Fibroblast of upper back skin (primary cell): ENCODE measurements at places on chromosomes 4 and X.

DNA sequence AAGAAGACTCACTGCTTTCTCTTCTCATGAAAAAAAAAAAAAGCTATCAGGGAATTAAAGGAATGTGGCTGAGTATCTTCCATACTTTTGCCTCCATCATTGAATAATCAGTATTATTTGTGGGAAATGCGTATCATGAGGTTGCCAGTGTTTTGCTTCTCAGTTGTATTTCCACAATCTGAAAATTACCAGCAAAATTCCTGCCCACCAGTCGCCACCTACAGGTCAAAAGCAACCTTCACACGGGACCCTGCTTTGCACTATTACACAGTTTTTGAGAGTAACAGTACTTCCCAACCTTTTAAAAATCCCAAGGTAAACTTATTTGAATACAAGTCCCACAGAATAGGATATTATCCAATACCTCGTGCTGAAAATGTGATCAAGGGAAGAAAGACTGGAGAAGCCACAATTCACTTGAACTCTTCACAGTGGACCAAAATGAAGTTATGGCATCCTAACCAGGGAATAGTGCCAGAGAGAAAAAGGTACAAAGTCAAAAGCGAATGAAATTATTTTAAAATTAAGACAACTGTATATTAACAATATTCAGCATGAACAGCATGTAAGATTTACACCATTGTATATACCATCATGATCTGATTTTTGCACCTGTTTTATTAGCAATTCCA lies 30.4 kb downstream of the PGRMC1 start:
- peak; percentile 17 for DNase-seq

- DNase-seq, result no peak
These were observed 859.3 kb upstream of the AADAT start for GRCh38 chr4:170949084-170949483.

DNA sequence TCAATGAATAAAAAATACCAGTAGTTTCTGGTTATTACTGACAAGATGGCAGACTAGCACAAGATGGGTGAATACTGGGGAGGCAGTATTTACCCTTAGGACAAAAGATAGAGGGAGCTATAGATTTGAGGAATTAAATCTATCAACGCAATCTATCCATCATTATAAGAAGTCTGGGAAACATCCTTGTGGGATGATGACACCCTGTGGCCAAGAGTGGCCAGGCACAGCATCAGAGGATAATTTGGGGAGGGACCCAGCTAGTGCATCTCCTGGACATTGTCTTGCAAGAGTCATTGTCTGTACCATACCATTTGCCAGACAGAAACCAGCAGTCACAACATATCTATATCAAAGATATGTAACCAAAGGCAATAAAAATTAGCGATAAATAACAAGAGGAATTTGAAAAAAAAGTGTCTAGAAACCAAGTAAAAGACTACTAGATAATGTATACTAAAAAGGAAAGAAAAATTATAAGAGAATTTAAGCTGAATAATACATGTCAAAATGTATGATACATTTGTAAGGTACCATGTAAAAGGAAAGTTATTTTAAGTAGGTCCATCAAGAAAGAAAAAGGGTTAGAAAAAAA lies 22.9 kb downstream of the KCTD8 start:
- peak; percentile 8 for DNase-seq

GRCh38 chrX:39613997-39614679 lies 483.6 kb downstream of the BCOR start:
- no peak for DNase-seq

GRCh38 chr4:25632135-25632534 lies 23.5 kb upstream of the SLC34A2 start:
- no peak for DNase-seq

DNA sequence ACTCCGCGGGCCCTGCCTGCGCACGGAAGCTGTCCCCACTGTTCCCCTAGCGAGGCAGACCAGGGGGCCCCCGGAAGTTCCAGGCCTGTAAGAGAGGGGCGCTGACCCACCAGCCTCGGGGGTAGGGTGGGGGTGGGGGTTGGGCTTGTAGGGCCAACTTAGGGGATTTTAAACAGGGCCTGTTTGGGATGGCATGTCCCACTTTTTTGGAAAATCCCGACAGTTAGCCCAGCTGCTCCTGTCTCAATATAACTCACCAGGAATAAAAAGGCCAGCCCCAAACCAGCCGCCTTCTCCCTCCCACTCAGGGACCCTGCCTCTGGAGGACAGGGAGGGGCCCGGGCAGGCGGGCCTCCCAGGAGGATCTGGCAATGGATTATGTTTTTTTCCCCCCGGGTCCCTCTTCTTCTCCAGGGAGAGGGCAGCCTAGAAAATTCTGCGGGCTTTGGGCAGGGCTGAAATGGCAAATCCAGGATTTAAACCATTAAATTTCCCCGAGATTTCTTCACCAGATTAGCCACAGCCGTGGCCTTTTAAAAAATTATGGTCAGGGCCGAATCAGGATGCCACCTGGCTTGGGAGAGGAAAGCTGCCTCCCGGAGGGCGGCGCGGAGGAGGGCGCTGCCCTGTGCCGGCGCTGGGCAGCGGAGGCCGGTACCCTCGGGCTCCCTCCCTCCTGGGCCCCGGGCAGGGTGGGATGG lies 957 bp downstream of the PPP2R2C start:
- DNase-seq, result no peak

- no peak for DNase-seq
These were observed 1.6 kb downstream of the ZAR1 start for GRCh38 chr4:48491514-48492176.
